ENCODE measurements at places on chromosomes 2 and 18.

- no peak for DNase-seq
Observed at GRCh38 chr2:204495381-204495780, 49.9 kb upstream of the PARD3B start.

GRCh38 chr2:239079671-239080294 lies 231.9 kb downstream of the TWIST2 start:
- DNase-seq = no peak

DNA sequence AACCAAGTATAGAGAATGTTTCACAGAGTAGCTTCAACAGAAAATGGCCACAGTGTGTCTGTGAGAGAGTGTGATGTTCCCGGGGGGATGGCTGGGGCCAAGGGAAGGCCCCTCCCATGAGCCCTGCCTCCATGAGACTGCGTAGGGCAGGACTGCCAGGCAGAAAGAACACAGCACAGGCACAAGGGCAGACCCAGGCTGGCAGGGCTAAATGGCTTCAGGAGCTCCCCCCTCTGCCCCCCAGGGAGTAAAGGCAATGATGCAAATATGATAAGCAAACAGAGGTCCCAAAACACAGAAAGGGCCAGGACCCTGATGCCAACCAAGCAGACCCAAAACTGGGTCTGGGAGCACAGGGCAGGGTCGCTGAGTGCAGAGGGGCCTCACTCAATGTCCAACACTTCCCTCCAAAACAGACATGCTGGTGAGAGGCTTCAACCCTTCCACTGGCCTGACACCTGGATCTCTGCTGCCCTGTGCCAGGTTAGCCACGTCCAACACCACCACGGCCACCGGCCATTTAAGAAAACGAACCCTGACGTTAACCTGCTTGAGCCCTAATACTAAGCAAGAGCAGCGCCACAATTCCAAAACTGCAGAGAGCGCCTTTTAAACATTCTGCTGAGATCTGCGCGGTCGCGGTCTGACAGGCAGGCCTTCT lies 90.3 kb downstream of the HDAC4 start:
- DNase-seq = no peak

DNA sequence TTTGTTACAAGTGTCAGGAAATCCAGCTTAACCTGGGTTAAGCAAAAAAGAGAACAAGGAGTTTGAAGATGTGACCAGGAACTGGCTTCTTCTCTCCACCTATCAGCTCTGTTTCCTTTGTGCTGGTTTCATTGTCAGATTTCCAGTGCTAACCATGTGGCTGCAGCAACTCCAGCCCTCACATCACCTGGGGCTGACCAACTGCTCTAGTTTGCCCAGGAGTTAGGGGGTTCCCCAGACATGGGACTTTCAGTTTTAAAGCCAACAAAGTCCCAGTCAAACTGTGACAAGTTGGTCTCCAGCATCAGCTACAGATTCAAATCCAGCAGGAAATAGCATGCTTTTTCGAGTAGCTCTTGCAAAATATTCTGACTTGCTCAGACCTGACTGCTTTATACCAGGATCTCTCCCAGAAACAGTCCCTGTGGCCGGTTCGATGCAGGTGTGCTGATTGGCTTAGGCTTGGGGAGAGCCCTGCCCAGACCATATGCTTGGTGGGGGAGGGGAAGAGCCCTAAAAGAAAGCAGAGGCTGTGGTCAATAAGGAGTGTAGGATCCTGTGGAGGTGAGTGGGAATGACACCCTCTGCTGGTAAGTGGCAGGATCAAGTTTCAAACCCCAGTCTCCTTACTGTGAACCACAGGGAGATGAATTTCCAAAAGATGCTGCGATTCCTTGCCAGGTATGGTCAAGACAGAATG lies 49.5 kb downstream of the KCNE4 start:
- DNase-seq = no peak

DNA sequence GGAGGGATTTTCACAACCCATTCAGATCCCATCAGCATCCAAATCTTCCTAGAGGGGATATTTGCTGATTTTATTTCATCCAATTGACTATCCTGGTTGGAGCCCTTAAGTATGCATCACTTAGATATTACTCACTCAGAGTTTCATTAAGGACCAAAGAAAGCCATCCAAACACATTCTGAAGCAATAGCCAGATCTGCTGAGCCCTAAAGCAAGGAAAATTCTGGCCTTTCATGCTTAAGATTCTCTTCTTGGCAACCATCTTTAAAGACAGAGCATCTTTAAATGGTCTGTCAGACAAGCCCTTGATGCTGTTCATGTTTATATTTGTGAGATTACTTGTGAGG lies 40.9 kb upstream of the C1D start:
- no peak for DNase-seq

GRCh38 chr2:142682528-142682927 lies 194.9 kb upstream of the KYNU start:
- no peak for DNase-seq

GRCh38 chr2:184598002-184598315 lies 370 bp upstream of the ZNF804A start:
- no peak for DNase-seq

GRCh38 chr2:134262684-134263083 lies 8.8 kb downstream of the MGAT5 start:
- DNase-seq = no peak

DNA sequence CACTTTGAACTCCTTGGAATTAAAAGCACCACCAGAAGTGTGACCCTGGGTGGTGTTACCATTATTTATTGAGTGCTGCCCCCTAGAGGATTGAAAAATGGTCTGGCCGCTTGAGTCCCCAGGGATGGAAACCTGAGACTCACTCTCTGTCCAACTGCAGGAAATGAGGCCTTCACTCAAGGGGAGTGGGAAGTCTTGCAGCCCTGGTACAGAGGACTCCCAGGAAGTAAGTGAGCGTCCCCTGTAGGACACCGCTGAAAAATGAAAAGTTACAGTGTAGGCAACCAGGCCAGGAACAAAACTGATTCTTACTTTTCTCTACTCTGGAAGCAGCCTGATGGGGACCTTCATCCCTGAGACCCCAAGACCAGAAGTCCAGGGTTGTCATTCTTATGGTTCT lies 2.2 kb upstream of the NRP2 start:
- no peak for DNase-seq

GRCh38 chr2:573805-574392 lies 103.3 kb downstream of the TMEM18 start:
- DNase-seq = no peak

DNA sequence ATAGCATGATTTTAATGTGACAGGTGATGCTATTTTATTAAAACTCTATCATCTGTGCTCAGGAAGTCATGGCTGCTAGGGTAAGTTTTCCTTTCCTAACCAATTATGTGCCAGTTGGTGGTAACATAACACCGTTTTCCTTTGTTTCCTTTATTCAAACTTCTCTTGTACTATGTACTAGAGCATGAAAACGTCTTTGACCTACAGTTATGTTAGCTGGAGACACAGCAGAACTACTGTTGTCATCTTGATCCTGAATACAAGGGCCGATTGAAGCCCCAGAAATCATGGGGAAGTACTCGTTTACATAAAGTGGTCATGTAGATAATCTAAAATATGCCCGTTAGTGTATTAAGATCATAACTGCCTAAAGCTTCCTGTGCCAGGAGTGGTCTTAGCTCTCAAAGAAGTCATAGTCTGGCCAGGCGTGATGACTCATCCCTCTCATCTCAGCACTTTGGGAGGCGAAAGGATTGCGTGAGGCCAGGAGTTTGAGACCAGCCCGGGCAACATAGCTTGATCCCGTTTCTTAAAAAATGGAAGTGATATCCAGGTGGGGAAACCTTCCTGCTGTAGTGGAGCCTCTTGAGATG lies 20.5 kb downstream of the NEDD4L start:
- DNase-seq = no peak

- no peak for DNase-seq
Observed at GRCh38 chr18:10152475-10152874, 238.7 kb downstream of the VAPA start.

GRCh38 chr2:168694866-168695265 lies 107.6 kb upstream of the NOSTRIN start:
- no peak for DNase-seq
